Aorta (tissue), 5 donors: ENCODE measurements at places on chromosomes 5 and 9. TPM values are rescaled to one million over a fixed set of nuclear protein-coding genes. Genes with fewer than 3 reads are reported as not detected.

- no peaks in the 10 kb centered on the region for H3K36me3 ChIP-seq
- no peaks in the 10 kb centered on the region for H3K4me1 ChIP-seq
- no peak for DNase-seq
- H3K4me3 ChIP-seq: no peak overlapping the region
These were observed 295.7 kb downstream of the MED10 start for GRCh38 chr5:6082685-6083084.

The MARCHF6 gene
- total RNA-seq: 147 TPM

The MARCHF11 gene
- not detected for total RNA-seq

The IL7R gene
- total RNA-seq: 6.8 TPM

GRCh38 chr5:35158622-35159369 lies 71.5 kb downstream of the PRLR start:
- no peaks in the 10 kb centered on the region for H3K36me3 ChIP-seq
- H3K27me3 ChIP-seq: no peaks in the 10 kb centered on the region
- no peak overlapping the region for H3K4me3 ChIP-seq
- DNase-seq: no peak
- peak overlapping the region; percentile 2 for H3K27ac ChIP-seq

The RGS7BP gene
- 6.8 TPM for total RNA-seq

DNA sequence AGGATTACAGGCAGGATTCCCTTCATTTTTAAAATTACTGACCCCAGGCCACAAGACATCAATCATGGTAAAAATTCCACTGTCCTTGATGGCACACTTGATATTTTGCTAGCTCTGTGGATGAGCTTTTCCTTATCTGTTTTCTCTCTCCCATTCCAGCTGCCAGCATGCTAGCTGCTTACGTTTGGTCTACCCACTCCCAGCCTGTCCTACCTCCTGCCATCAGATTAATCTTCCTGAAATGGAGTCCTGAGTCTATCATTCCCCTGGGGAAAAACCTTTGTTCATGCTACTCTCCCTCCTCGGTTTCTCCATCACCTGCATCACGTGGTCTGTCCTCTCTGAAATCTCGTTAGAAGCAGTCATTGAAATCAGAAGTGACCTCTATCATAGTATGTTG lies 108.9 kb downstream of the F2RL2 start:
- H3K36me3 ChIP-seq: no peaks in the 10 kb centered on the region
- no peak overlapping the region for H3K4me3 ChIP-seq
- no peak overlapping the region for H3K27ac ChIP-seq
- DNase-seq: no peak
- no peaks in the 10 kb centered on the region for H3K4me1 ChIP-seq

The OGN gene
- 318 TPM for total RNA-seq

- no peaks in the 10 kb centered on the region for H3K36me3 ChIP-seq
- peak overlapping the region; percentile 77 for H3K27ac ChIP-seq
- no peaks in the 10 kb centered on the region for H3K4me1 ChIP-seq
- no peaks in the 10 kb centered on the region for H3K27me3 ChIP-seq
- H3K4me3 ChIP-seq: peak overlapping the region; percentile 72
These were observed 6.3 kb upstream of the IRF1 start for GRCh38 chr5:132496631-132497487.

The CARTPT gene
- total RNA-seq: not detected

DNA sequence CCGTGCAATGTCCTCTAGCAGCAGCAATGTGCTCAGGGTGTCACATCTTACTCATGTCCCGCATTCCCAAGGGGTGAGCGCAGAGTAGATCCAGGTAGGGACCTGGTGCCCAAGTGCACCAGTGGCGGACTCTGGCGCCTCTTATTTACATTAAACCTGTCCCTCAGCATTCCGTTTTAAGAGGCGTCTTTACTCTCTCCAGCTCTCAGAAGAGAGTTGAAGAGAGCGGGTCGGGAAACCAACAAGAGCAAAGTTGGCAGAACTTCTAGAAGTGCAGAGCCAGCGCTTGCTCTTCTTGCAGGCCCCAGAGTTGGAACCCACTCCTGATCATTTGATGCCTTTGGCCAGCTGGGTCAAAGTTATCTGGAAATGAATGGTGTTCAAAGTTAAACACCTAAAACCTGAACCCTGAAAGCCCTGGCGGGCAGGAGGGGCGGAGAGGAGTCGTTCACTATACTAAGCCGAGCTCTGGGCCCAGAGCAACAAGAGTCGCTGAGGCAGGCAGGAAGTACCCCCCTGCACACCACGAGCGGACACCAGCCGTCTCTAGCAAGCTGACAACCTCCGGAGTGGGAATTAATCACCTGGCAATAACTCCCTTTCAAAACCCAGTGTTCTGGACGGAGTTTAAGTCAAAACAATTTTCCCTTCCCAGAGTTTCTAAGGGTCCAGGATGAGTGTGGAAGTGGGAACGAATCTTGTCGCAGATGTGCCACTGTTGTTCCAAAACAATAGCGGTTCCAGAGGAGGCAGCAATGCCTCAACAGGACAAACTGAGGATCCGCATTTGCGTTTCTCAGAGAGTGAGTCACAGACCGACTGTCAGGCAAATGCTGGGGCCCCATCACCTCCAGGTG lies 122.8 kb downstream of the TMEM161B start:
- H3K36me3 ChIP-seq: no peaks in the 10 kb centered on the region
- no peak for DNase-seq
- H3K4me3 ChIP-seq: no peak overlapping the region
- H3K27me3 ChIP-seq: no peaks in the 10 kb centered on the region
- H3K4me1 ChIP-seq: no peaks in the 10 kb centered on the region
- H3K27ac ChIP-seq: no peak overlapping the region

- no peaks in the 10 kb centered on the region for H3K27me3 ChIP-seq
- H3K27ac ChIP-seq: no peak overlapping the region
- H3K4me3 ChIP-seq: no peak overlapping the region
These were observed 776.0 kb upstream of the ACO1 start for GRCh38 chr9:31608416-31608815.

GRCh38 chr5:144390133-144390532 lies 219.5 kb downstream of the KCTD16 start:
- no peak overlapping the region for H3K4me3 ChIP-seq
- no peak for DNase-seq
- no peaks in the 10 kb centered on the region for H3K27me3 ChIP-seq
- no peaks in the 10 kb centered on the region for H3K4me1 ChIP-seq
- H3K36me3 ChIP-seq: no peaks in the 10 kb centered on the region

GRCh38 chr9:96449523-96449844 lies 485 bp upstream of the HABP4 start:
- no peaks in the 10 kb centered on the region for H3K36me3 ChIP-seq
- peak overlapping the region; percentile 66 for H3K27ac ChIP-seq
- no peaks in the 10 kb centered on the region for H3K27me3 ChIP-seq

The STPG3 gene
- total RNA-seq: not detected

- no peak for DNase-seq
- no peak overlapping the region for H3K4me3 ChIP-seq
- no peaks in the 10 kb centered on the region for H3K36me3 ChIP-seq
These were observed 71.9 kb upstream of the GRHPR start for GRCh38 chr9:37350486-37351190.

- no peaks in the 10 kb centered on the region for H3K27me3 ChIP-seq
- no peak overlapping the region for H3K4me3 ChIP-seq
- H3K4me1 ChIP-seq: no peaks in the 10 kb centered on the region
- no peaks in the 10 kb centered on the region for H3K36me3 ChIP-seq
These were observed 18.5 kb upstream of the ERMP1 start for GRCh38 chr9:5851445-5851844.

The KIF4B gene
- 0.09 TPM for total RNA-seq

- no peaks in the 10 kb centered on the region for H3K27me3 ChIP-seq
- H3K4me1 ChIP-seq: no peaks in the 10 kb centered on the region
- no peak overlapping the region for H3K27ac ChIP-seq
- H3K4me3 ChIP-seq: no peak overlapping the region
- DNase-seq: peak; percentile 72
These were observed 20.6 kb upstream of the PTGES start for GRCh38 chr9:129773262-129774048.

DNA sequence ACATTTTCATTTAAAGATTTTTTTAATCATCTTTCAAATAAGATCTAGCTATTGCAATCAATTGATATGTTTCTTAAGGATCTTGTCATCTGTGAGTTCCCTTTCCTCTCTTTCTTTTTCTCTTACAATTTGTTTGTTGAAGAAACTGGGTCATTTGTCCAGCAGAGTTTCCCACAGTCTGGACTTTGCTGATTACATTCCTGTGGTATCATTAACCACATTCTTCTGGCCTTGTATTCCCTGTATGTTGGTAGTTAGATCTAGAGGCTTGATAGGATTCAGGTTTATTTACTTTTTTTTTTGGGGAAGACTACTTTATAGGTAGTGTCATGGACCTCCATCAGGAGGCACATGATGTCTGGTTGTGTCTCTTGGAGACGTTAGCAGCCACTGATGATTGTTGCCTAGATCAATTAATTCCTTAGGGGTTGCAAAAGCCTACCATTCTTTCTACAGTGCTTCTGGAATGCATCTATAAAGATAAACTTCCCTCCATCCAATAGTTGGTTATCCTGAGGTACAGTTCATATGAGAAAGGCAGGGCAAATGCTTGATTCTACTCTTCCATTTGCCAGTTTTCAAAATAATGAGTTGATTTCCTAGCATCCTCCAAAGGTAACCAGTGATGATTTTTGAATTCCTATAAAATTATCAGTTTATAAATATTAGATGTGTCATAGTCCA lies 14.3 kb downstream of the PDE8B start:
- no peaks in the 10 kb centered on the region for H3K27me3 ChIP-seq
- H3K36me3 ChIP-seq: no peaks in the 10 kb centered on the region
- DNase-seq: no peak
- no peak overlapping the region for H3K27ac ChIP-seq
- peaks cover 4% of the 10 kb centered on the region for H3K4me1 ChIP-seq

The LECT2 gene
- total RNA-seq: not detected

DNA sequence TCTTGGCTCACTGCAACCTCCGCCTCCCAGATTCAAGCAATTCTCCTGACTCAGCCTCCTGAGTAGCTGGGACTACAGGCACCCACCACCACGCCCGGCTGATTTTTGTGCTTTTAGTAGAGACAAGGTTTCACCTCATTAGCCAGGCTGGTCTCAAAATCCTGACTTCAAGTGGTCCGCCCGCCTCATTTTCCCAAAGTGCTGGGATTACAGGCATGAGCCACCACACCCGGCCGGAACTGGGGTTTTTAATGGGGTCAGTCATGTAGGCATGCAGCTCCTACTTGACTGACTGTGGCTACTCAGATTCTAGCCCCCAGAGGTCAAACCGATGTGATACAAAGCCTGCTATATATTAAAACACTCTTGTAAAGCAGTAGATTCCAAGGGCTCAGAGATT lies 631.7 kb downstream of the MAT2B start:
- H3K4me1 ChIP-seq: no peaks in the 10 kb centered on the region
- peaks cover 4% of the 10 kb centered on the region for H3K27me3 ChIP-seq
- H3K4me3 ChIP-seq: no peak overlapping the region
- no peak for DNase-seq
- H3K27ac ChIP-seq: no peak overlapping the region

DNA sequence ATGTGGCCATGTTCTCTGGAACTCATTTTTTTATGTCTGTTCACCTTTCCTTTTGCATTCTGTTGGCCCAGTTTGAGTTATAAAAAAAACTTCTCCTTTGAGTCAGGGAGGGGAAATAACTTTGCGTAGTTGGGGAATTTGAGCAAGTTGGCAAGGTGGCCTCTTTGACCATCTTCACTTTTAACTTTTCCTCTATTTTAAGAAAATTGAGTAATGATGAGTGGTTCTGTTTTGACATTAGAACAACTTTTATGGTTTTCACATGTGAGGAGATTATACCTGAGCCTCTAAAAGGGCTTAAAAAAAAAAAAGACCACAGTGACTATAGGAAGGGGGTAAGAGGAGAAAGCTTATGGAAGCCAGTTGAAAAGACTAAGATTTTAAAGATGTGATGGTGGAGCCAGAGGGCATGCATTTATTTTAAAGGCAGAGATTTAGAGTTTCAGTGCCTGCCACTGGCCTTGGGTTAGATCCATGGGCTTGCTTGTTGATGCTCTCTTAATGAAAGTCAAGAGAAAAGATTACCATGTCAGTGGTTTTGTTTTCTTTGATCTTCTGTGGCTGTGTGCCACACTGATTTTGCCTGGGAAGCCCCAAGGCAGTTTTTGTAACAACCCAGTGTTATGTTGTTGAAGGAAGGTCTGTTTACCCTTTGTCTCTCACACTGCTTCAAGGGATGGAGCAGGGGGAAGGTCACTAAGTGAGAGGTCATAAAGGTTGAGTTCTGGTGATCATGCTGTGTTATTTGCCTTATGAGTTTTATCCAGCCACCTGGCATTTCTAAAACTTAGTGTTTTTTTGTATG lies 219.7 kb upstream of the CD180 start:
- DNase-seq: no peak
- H3K27me3 ChIP-seq: no peaks in the 10 kb centered on the region
- H3K36me3 ChIP-seq: no peaks in the 10 kb centered on the region
- no peak overlapping the region for H3K4me3 ChIP-seq
- no peaks in the 10 kb centered on the region for H3K4me1 ChIP-seq

The C9orf153 gene
- total RNA-seq: 1.4 TPM

DNA sequence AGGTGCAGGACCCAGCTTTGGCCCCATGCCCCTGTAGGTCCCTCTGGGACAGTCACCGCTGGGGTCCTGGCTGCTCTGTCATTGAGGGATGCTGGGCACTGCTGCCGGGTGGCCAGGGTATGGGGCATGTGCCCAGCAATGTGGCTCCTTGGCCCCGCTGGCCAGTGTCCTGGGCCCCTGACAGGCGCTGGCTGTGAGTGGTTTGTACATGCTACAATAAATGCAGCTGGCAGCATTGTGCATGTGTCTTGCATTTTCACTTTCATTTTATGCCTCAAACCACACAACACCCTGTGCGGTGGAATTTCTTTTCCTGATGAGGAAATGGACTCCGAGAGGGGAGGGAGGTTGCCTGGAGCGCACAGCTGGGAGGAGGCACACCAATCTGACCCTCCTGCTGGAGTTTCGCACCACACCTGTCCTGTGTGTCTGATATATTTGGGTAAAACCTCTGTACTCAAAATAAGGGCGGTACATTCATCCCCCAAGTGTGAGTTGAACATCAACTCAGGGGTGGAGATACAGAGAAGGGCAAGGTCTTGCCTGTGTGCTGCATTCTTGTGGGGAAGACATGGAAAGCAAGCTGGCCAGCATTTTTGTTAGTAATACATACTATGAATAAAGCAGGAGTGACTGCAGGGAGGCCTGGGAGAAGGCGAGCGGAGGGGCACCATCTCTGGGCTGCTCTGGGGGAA lies 11.7 kb downstream of the TSPAN17 start:
- H3K36me3 ChIP-seq: no peaks in the 10 kb centered on the region
- H3K27ac ChIP-seq: no peak overlapping the region
- no peaks in the 10 kb centered on the region for H3K27me3 ChIP-seq
- no peak for DNase-seq
- H3K4me1 ChIP-seq: no peaks in the 10 kb centered on the region

DNA sequence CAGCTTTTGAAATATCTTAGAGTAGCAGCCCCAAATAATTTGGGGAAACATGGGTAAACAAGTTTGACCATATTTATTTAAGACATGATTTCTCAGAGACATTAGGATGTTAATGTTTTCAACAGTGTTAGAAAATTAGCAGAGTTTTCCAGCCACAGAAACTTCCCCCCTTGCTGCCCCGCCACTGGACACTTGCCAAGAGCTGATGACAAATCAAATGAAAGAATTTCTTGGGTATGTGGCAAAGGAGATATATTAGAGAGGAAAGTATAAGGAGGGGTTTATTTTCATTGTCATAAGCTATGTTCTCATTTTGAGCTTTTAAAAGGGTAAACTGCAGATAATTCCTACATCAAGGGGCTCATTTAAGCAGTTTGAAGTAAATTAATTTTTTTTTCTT lies 15.9 kb downstream of the GABRA1 start:
- no peak for DNase-seq
- H3K4me3 ChIP-seq: no peak overlapping the region
- no peaks in the 10 kb centered on the region for H3K4me1 ChIP-seq
- no peak overlapping the region for H3K27ac ChIP-seq

The CCDC152 gene
- total RNA-seq: 0.78 TPM

The PRUNE2 gene
- 304 TPM for total RNA-seq

GRCh38 chr5:154059583-154059982 lies 20.8 kb downstream of the MFAP3 start:
- no peaks in the 10 kb centered on the region for H3K27me3 ChIP-seq
- no peak for DNase-seq
- no peak overlapping the region for H3K4me3 ChIP-seq
- no peaks in the 10 kb centered on the region for H3K36me3 ChIP-seq
- no peak overlapping the region for H3K27ac ChIP-seq
- no peaks in the 10 kb centered on the region for H3K4me1 ChIP-seq
